Activated naive CD4-positive, alpha-beta T cell (primary cell): ENCODE measurements at places on chromosomes 12 and 14.

DNA sequence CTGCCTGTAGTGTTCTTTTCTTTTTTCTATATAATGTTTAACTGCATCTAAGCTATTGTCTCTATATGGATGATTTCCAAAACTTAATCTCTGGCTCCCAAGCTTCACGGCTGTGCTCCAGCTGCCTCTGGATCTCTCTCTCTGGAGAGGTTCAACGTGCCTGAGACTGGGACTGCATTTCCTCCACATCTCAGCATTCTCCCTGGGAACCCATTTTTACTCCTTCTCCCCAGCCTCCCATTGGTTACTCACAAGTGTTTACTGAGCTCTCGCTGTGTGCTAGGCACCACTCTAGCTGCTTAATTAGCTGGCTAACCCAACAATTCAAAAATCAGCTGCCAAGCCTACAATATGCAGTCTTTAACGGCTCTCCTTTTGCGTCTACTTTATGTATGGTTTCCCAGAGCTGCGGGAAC is 34.7 kb downstream of the FBXL14 start:
- DNase-seq = no peak

GRCh38 chr12:22262309-22262708 is 72.2 kb downstream of the ST8SIA1 start:
- DNase-seq = no peak

GRCh38 chr12:51549637-51550036 is 41.4 kb upstream of the SCN8A start:
- DNase-seq = no peak

DNA sequence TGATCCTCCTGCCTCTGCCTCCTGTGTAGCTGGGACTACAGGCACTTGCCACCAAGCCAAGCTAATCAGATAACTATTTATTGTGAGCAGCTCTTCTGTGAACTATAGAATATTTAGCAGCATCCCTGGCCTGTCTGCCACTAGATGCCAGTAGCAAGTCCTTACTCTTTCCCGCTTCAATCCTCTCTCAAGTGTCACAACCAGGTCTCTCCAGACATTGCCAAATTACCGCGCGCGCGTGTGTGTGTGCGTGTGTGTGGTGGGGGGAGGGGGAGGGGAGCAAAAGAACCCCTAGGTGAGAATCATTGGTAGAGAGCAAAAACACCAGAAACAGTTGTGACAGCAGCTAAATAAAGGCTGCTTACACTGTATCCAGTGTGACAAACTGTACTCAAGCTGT is 49.9 kb downstream of the PPP2R5E start:
- DNase-seq = no peak

GRCh38 chr14:102323102-102323501 is 3.6 kb downstream of the ZNF839 start:
- DNase-seq = no peak

- no peak for DNase-seq
These were observed 148.3 kb downstream of the PTCSC3 start for GRCh38 chr14:36028218-36028617.
